ENCODE measurements at places on chromosomes 7 and 10. TPM values are rescaled to one million over a fixed set of nuclear protein-coding genes. Genes with fewer than 3 reads are reported as not detected.

DNA sequence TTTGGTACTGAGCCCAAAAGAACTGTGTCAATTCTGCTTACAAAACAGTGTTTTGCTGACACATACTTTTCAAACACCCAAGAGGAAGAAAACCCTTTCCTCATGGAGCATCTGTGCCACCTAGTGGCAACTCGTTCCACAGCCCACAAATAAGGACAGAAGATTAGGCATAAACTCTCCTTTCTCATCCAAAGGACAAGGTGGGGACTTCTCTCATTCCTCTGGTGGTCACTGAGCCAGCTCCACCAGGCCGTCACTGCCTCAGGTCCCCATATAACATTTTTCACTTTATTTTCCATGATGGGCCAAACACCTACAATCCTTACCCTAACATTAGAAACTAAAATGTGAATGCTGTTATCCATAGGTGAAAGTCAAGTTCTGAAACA, 76.9 kb downstream of the RNF216 start:
- peak; percentile 90 for DNase-seq

- no peak for DNase-seq
These were observed 107.8 kb downstream of the CDH23 start for GRCh38 chr10:71504570-71504969.

DNA sequence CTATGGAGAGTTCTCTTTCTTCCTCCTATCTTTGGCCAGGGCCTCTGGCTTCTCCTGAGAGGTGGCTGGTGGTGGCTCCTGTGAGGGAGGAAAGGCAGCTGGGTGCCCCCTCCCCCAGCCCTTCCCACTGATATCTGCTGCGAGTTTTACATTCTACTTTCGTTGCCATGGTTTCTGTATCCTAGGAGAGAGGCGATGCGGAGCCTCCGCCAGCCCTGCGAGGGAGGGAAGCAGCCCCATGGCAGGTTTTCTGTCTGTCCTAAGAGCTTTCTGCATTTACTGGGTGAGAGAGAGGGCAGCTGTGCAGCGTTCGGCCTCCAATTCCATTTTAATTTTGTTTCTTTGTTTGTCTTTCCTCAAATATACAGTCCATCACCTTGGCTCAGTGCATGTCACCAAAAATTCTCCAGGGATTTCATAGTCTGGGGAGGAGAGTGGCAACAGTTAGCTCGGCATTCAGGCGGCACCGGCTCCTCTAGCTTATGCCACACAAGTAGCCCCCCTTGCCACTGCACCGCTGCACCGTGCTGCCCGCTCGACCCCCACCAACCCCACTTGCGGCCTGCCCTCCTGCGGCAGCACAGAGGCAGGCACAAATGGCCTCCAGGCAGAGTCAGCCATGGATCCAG, 20.4 kb downstream of the DNAJB12 start:
- no peak for DNase-seq

DNA sequence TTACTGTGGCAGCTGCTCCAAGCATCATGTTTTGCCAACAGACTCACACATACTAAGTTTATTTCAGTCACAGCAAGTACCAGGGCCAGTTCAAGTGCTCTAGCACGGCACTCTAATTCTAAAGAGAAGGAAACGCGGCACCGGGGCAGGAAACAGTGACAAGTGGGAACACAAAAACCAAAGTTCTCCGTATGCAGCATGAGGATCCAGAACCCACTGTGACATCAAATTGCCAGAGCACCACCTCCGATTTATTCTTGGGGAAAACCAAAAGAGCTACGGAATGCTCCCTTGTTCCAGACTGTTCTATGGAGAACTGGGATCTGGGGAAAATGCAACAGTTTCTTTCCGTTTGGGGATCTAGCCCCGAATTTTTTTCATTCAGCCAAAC, 448 bp upstream of the PTER start:
- DNase-seq = no peak

GRCh38 chr7:43232366-43232765, 119.9 kb downstream of the HECW1 start:
- no peak for DNase-seq

- DNase-seq = no peak
These were observed 9.0 kb upstream of the TBXAS1 start for GRCh38 chr7:139820089-139820488.

The PSAP gene
- 652 TPM for total RNA-seq

DNA sequence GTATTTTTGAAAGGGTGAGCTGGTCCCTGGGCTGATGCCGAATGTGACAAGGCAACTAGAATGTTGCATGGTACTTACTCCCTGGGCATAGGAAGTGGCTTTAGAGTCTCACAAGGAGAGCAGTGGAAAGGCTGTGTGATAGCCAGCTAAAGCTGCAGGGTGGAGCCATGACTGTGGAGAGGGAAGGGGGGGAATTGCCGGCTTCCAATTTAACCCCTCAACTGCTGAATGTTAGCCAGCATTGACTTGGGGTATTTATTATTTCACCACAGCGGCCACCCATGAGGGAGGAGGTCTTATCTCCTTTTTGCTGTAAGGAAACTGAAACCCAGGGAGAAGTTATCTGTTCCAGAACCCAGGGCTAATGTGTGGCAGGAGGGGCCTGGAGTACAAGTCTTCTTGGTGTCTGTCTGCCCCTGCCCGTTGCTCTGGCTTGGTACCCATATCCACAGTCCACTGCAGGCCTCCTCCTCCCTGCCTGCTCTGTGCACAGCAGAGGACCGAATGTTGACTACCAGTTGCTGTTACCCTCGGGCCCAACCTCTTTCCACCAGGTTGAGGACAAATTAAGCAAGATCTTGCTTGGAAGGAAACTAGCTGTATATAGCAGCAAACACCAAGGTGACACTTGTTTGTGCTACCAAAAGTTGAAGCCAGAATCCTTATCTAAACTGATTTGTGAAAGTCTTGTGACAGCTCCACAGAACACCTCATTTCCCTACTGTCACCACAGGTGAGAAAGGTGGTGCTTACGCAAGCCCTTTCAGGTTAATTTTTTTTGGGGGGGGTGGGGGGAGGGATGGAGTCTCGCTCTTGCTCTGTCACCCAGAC, 37.6 kb downstream of the WBP1L start:
- DNase-seq = no peak

- no peak for DNase-seq
These were observed 3.1 kb downstream of the LRRC72 start for GRCh38 chr7:16529697-16530096.

The HYAL4 gene
- not detected for total RNA-seq

The CPED1 gene
- 96.1 TPM for total RNA-seq

The SP8 gene
- not detected for total RNA-seq

DNA sequence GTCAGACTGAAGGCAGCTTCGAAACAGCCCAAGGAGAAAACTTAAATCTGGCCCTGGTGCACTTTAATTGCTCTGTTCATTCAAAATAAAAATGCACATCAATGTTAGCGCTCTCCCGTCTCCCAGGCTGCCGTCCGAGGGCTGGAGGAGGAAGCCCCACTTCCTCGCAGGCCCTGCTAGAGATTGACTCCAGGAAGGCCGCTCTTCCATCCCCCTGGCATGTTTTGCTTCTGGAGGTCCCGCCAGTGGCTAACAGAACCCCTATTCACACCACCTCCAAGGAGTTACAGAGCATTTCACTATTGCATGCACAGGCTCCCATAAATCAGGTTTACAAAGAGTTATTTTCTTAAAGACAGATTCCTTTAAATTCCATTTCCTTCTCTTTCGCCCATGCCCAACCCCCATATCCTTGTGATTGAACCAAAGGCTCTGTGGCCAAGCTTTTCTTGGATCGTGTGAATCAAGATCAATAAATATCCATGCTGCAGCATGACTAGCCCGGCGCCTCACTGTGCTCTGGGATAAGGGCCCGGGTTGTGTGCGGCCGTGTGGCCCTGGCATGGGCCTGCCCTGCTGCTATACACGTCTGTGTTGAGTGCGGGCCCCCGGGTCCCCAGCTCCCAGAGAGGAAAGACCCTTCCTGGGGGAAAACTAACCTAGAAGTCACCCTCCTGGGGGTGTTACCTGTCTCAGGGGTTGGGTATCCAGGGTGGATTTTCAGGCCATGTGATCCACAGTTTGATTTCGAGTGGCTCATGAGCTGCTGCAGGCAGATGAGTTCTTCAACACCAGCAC, 118.7 kb upstream of the GDF10 start:
- no peak for DNase-seq

The LSM5 gene
- total RNA-seq = 19.4 TPM

DNA sequence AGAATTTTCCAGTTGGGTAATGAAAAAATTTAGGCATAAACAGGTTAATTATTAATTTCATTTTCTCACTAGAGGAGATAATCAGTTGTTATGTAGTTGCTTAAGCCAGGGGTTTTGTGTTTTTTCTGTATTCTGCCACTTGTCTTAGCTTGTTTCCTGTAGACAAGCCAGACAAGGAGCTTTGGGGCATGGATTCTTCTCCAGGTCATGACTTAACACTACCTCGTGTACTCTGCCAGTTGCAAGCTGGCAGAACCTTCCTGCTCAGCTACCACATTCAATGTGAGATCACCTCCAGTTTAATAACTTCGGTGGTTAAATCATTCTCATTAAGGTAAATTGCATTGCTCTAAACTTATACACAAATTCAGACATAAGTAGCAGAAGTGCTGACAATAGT, 1.8 kb downstream of the CCM2 start:
- DNase-seq = peak; percentile 27

DNA sequence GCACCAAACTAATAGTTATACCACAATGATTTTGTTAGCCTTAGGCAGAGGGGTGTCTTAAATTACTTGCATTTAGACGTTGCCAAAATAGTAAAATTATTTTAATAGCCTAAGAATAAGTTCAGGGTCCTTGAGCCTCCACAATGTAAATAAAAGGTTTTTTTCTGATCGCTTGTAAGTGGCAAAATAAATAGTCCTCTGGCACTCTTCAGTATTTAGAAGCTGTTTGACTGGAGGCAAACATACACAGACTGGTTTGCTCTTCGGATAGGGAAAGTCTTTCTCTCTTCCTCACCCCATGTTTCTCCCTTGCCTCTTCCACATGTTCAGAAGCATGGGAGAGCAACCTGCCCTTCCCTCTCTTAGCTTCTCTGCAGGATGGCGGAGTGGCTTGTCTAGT, 49.5 kb upstream of the FAM180A start:
- DNase-seq = no peak

DNA sequence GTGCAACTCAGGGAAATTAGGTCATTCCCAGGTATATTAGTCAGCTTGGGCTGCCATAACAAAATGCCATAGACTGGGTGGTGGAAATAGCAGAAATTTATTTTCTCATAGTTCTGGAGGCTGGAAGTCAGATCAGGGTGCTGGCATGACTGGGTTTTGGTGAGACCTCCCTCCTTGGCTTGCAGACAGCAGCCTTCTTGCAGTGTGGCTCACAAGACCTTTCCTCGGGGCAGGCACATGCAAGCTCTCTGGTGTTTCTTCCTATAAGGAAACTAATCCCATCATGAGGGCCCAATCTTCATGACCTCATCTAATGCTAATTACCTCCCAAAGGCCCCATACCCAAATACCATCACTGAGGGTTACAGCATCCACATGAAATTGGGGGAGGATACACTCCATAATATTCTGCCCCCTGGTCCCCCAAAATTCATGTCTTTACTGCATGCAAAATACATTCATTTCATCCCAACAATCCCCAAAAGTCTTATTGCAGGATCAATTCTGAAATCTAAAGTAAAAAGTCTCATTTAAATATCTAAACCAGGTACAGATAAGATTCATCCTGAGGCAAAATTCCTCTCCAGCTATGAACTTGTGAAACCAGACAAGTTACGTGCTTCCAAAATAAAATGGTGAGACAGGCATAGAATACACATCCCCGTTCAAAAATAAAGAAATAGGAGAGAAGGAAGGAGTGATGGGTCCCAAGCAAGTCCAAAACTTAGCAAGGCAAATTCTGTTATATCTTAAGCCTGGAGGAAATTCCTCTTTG, 17.4 kb upstream of the CBLL1 start:
- no peak for DNase-seq

DNA sequence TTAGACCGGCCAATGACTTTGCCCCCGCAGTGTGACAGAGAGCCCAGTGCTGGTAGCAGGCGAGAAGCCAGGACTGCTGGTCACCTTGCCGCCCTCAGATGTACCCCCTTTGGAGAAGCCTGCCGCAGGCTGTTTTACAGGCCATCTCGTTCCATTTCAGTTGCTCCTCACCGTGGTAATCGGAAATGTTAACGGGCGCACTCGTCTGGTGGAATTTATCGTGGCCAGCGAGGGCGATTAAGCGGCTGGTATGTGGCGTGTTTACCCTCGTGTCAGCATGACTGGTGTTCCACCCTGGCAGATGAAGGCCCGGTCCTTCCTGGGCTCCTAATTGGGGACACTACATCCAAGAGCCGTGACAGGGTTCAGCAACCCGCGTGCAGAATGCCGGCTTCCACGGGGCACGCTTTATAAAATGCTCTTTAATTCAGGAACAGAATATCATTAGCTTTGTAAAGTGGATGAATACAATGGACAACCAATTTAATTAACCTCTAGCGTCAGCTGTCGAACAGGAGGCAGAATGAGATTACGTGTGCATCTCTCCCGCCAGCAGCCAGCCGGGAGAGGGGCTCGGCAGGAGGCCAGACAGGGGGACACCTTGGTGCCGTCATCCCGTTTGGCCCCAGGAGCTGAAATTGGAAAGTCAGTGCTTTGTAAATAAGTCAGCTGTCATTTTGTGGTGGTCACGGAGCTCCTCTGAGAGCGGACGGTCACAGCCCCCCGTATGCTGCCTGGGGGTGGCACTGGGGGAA, 108.3 kb downstream of the NKX6-2 start:
- peak; percentile 56 for DNase-seq

Data from sigmoid colon (tissue), 7 donors.